ENCODE measurements at places on chromosomes 11 and 22. TPM values are rescaled to one million over a fixed set of nuclear protein-coding genes. Genes with fewer than 3 reads are reported as not detected.
A peak's percentile ranks its signal among the peaks of the same experiment; 100 is the strongest.

Gene MIOX
- total RNA-seq = 1.9 TPM

Gene C22orf31
- total RNA-seq = not detected

GRCh38 chr22:35837101-35837727 is 119.5 kb downstream of the APOL5 start:
- DNase-seq = peak; percentile 18

- no peak for DNase-seq
Observed at GRCh38 chr22:39237318-39238100, 7.3 kb downstream of the PDGFB start.

GRCh38 chr22:41582694-41583093 is 6.9 kb downstream of the PMM1 start:
- DNase-seq = no peak

- no peak for DNase-seq
Observed at GRCh38 chr22:50625568-50626313, 2.2 kb downstream of the ARSA start.

- DNase-seq = no peak
Observed at GRCh38 chr22:32794449-32795213, 6.9 kb upstream of the TIMP3 start.

- DNase-seq = no peak
Observed at GRCh38 chr22:36950797-36951590, 37.6 kb downstream of the CSF2RB start.

All from Caki2 (cell line).